Keratinocyte (primary cell): ENCODE measurements at places on chromosomes 13 and 19.

DNA sequence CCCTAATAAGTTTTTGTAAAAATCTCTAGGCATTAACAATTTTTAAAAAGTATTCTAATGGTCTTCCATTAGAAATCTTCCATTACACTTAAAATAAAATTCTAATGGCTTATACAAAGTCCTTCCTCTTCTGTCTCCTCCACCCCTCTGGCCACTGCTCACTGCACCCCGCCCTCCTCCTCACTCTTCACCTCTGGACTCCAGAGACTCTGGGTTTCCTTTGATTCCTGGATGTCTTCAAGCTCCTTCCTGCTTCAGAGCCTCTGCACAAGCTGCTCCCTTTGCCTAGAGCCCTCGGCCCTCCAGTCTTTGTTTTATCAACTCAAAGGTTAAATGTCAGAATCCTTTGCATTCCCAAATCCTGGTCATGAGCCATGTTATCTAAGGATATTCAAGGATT, 20.8 kb downstream of the TNFSF14 start:
- DNase-seq, result no peak

GRCh38 chr19:35293808-35294207, 1.8 kb downstream of the MAG start:
- DNase-seq, result no peak

GRCh38 chr13:98397221-98397620, 179.7 kb downstream of the STK24 start:
- DNase-seq, result no peak

DNA sequence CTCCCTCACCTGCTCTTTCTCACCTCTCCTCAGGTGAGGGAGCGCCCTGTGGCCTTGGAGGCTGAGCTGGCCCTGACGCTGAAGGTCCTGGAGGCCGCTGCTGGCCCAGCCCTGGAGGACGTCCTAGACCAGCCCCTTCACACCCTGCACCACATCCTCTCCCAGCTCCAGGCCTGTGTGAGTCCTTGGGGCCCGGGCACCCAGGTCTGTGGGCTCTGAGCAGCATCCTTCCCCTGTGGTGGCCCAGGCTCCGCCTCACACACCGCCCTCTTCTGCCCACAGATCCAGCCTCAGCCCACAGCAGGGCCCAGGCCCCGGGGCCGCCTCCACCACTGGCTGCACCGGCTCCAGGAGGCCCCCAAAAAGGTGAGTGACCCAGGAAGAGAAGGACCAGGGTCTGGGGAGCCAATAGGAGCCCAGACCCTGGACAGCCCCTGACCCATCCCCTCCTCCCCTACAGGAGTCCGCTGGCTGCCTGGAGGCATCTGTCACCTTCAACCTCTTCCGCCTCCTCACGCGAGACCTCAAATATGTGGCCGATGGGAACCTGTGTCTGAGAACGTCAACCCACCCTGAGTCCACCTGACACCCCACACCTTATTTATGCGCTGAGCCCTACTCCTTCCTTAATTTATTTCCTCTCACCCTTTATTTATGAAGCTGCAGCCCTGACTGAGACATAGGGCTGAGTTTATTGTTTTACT, 1.9 kb downstream of the IFNL1 start:
- no peak for DNase-seq

GRCh38 chr19:55289117-55289796, 5.5 kb downstream of the BRSK1 start:
- no peak for DNase-seq
